ENCODE measurements at places on chromosomes 13 and 19.

- DNase-seq: peak; percentile 38
Observed at GRCh38 chr19:495402-496111, 729 bp upstream of the MADCAM1 start.

DNA sequence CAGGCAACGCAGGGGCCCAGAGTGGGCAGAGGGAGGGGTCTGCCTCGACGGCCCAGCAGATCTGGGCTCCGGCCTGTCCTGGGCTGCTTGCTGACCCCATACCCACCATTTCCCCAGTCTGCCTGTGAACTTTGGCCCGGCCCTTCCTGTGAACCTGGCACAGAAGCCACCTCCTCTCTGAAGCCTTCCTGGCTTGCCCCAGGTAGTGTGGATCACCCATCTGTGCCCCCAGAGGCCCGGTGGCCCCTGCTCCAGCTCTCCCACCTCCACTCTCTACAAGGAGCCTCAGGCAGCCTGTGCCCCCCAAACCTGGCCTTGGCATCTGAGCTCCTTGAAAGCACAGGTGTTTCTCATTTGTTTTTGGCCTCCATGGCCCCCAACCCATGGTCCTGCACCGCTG lies 15.7 kb downstream of the PLEKHF1 start:
- DNase-seq: no peak

DNA sequence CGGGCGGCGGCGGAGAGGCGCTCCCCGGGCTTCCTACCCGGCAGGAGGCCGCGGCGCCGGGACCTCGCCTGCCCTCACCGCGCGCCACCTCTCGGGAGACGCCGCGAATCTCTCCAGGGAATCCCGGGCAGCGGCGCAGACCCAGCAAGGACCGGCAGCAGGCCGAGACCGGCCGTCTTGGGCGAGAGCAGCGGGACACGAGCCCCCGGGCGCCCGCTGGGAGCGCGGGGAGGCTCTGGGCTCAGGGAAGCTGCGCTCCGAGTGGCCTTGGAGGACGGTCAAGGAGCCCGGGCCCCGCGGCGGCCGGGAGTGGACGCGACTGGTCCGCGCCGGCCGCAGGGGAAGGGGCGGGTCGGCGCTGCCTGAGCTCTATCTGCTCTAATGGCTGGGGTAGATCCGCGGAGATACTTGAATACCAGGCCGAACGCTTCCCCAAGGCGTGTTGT lies 14.7 kb downstream of the CDX2 start:
- no peak for DNase-seq

- DNase-seq: no peak
Observed at GRCh38 chr19:31351855-31352195, 2.6 kb upstream of the TSHZ3 start.

- peak; percentile 75 for DNase-seq
Observed at GRCh38 chr19:6632002-6632621, 37.8 kb downstream of the TNFSF14 start.

DNA sequence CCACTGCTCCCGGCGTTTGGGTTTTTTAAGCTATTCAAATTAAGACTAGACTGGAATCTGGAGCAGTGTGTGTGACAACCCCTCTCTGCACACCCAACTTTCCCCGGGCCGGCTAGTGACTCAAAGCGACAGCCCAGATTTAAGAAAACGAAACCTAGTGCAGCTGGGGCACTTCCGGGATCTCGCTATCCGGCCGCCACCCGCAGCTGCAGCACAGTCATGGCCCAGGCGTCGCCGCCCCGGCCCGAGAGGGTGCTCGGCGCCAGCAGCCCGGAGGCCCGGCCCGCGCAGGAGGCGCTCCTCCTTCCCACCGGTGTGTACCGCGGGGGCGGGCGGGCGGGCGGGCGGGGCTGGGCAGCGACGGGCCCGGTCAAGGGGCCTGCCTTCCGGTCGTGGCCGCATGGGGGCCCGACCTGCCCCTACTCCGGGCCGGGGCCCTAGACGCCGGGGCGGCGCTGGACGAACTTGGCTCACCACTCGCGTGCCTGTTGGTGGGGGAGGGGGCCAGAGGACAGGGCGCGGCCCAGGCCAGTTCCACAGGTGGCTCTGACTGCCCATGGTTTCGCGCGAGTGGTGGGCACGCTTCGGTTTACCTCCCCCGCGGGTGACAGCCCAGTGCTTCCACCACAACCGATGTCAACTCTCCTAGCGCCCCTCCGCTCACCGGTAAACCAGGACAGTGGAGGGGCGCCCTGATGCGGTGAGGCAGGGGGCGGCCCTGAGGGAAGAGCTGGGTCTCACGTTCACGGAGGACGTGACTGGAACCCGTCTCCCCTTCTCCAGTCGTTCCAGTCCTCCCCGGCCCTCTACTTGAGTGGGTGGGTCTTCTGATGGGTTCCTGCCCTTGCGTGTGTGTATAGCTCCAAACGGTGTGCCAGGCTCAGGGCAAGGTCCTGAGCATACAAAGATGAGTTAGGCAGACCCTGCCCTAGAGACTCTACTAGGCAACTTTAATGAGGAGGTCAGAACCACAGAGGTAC lies at the start of gene PHF11:
Gene PHF11 (plus strand): TSS at position 171 of the 980 bp plus-strand sequence. CDS start 49 bp downstream, at position 220.
- peak; percentile 80 for DNase-seq

- DNase-seq: no peak
Observed at GRCh38 chr13:84080748-84081530, 198.7 kb upstream of the SLITRK1 start.

- no peak for DNase-seq
Observed at GRCh38 chr19:48752496-48753365, at the start of gene FUT1. Gene FUT1, minus strand, starts transcription at chr19:48752641. Its CDS starts 1,360 bp downstream, at chr19:48751281.

- DNase-seq: no peak
Observed at GRCh38 chr13:95588721-95589120, 36.2 kb downstream of the CLDN10 start.

DNA sequence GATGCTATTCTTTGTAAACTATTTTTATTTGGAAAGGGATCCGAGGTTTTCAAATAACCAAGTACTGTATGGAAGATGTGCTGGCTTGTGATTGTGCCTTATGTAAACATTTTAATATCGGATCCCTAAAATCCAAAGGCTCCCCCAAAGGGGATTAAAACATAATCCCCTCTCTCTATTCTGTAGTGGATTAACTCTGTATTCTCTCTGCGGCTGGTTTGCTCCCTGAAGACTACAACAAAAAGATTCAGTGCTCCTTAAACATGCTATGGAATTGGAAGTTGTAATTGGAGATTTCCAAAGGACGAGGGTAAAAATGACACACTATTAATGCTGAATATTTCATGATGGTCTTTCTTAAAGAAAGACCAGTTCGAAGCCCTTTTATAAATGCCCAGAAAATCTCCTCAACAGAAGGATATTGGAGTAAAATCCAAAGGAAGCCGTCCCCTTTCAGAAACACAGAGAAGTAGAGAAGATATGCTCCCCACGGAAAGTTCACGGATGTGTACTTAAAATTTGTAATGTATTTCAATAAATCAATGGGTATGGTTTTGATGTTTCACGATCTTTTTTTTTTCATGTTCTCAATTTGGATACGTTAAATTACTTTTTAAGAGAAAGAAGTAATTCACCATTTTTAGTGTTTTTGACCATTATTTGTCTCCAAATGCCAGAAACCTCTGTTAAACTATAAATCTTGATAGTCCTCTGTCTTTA lies 6.5 kb downstream of the MAB21L1 start:
- DNase-seq: no peak

- no peak for DNase-seq
Observed at GRCh38 chr19:3692141-3693024, 7.9 kb downstream of the PIP5K1C start.

DNA sequence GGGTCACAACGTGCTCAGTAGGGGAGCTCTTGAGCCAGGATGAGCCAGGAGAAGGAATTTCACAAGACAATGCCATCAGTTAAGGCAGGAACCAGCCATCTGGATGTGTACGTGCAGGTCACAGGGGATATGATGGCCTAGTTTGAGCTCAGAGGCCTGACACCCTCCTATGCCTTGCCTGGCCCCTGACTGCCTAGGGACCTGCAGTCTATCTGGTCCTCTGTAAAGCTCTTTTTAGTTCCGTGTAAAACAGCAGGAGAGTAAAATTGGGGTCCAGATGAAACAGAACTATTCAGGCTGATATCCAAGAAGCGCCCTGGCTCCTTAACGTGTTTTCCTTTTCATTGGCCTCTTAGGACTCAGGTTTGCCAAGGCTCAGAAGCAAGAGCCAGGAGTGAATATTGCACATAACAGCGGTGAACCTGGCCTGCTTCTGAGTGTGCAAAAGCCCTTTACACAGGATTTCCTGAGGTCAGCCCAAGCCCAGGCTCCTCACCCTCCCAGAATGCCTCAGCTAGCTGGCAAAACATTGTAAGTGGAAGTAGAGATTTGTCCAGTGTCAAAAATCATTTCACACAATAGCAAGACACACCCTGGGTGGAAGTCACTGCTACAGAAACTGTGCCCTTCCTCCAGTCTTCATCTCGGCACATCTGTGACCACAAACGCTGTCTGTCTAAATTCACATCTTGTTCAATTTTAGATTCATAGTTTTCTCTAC lies 777.2 kb downstream of the UQCRFS1 start:
- DNase-seq: no peak

GRCh38 chr13:24650161-24650560 lies 30.0 kb upstream of the ATP12A start:
- no peak for DNase-seq

GRCh38 chr13:107119989-107120881 lies 552.3 kb upstream of the ARGLU1 start:
- DNase-seq: no peak

- no peak for DNase-seq
Observed at GRCh38 chr13:98875146-98875729, 102.6 kb downstream of the DOCK9 start.

DNA sequence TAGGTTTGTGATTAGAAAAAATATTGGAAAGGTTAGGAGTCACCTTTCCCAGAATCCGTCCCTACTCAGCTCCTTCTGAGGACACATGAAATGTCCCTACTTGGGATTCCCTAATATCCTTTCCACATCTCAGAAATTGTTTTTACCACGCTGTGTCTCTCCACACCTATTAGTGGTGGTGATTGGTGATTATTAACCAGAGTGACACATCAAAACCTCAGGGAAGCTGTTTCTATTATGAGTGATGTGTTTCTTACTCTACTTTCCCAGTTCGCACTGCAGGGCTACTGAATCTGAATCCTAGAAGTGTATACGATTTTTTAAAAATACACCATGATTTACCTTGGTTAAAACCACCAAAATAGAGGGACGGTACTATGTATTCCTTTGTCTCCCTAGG lies 460.8 kb downstream of the TBC1D4 start:
- no peak for DNase-seq
